ENCODE measurements at places on chromosomes 3 and 15.

DNA sequence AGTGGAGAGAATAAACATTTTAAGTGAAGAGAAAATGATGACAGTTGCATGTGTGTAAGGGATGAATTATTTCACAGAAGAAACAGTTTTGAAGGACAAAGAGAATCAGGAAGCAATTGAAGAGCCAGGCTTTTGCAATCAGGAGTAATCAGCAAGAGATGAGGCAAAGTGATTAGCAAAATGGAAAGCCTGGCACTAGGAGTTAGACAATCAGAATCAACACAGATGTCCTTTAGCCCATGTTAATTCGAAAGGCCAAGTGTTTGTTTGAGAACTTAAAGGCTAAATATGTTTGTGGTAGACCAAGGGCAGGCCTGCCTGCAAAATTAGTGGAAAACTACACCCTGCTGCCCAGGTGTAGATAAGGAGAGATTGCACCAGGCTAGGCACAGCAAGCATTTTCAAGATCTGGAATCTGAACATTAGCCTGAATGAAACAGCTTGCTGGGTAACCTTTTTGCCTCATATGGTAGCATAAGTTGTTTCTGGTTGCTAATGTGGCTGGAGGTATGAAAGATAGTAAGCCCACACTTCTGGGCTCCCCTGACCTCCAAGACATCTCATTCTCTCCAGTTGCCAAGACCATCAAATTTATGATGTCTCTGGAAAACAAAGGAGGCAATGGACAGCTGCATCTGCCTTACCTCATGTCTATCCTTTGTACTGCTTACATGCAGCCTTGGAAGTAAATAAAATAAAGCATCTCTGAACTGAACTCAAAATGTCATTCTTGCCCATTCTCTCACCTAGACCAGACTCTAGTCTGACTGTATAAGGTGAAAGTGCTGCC lies 22.0 kb upstream of the LEKR1 start:
- DNase-seq, result peak; percentile 16

DNA sequence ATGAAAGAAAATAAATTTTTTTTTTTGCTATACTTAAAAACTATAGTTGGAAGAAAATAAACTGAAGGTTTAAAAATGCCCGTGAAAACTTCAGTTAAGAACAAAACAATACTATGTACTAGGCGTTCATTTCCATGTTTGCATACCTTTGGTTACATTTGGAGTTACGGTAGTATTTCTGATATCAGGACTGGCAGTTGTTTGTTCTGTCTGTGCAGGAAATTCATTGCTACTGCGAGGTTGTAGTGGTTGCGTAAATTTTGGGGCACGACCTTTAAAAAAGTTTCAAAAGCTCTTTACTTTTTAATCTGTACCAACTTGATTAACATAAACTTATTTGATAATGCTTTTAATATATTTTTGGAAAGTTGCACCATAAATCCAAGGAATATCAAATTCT lies 47.9 kb downstream of the ST3GAL6 start:
- no peak for DNase-seq

- no peak for DNase-seq
These were observed 45.8 kb upstream of the PPP4R2 start for GRCh38 chr3:72950801-72951200.

DNA sequence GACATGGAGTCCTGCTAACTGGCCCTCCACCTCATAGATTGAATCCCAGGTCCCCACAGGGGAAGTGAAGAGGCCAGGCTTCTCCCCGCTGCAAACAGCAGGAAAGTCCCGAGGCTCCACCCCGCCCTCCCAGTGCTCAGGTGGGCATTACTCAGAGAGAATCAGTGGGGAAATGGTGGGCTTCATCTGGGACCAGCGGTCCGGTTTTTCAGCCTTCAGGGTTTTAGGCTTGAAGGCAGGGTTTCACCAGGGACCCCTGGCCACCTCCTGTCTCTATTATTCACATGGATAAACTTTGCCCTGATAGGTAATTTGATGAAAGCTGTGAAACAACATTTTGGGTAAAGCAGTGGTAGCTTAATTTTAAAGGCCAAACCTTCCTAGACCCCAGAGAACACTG lies 31.3 kb downstream of the MKRN3 start:
- DNase-seq, result no peak

GRCh38 chr3:142216321-142216720 lies 9.1 kb downstream of the GK5 start:
- no peak for DNase-seq

GRCh38 chr15:94970802-94971201 lies 739.4 kb downstream of the MCTP2 start:
- DNase-seq, result no peak

DNA sequence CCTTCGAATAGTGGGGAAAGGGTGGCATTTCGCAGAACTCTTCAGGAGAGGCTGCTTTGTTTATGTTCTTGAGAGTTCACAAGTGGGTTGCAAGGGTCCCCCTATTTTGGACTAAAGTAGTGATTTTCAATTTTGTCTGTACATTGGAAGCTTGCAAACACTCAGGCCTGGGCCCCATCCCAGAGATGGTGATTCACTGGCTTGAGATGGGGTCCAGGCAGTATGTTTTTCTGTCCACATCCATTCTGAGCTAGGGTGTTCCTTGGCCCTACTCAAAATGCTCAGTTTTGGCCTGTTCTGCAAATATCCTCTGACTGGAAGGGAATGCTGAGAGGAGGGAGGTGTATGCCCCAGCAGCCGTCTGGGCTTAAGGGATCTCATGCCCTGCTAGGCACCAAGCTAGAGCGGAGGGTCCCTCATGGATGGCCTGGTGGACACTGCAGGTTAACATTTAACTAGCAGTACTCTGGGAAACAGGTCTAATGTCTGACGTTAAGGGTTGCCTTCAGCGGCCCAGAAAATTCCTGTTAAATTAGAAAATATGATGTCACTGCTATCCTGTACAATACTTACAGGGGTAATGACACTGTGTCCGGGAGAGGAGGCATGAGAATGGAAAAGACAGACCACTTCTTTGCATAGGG lies 181.4 kb downstream of the OPA1 start:
- no peak for DNase-seq

- peak; percentile 37 for DNase-seq
These were observed 67.9 kb downstream of the CNTN4 start for GRCh38 chr3:2166552-2166951.

- no peak for DNase-seq
These were observed 55.1 kb downstream of the RBMS3 start for GRCh38 chr3:29335943-29336342.

DNA sequence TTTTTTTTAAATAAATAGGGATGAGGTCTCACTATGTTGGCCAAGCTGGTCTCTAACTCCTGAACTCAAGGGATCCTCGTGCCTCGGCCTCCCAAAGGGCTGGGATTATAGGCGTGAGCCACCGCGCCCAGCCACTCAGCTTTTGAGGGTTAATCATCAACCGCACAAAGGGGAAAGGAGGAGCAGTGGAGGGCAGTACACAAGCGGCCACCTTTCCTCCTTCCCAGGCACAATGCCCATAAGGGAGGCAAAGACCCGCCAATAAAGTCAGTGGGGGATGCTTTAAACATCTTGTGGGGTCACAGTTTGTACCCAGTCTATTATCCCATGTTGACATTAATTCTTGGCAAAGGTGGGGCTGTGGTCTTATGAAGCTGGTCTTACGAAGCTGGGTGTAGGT lies 32.4 kb downstream of the EHD4 start:
- DNase-seq, result no peak

- no peak for DNase-seq
These were observed 21.5 kb downstream of the BCHE start for GRCh38 chr3:165815682-165816081.

DNA sequence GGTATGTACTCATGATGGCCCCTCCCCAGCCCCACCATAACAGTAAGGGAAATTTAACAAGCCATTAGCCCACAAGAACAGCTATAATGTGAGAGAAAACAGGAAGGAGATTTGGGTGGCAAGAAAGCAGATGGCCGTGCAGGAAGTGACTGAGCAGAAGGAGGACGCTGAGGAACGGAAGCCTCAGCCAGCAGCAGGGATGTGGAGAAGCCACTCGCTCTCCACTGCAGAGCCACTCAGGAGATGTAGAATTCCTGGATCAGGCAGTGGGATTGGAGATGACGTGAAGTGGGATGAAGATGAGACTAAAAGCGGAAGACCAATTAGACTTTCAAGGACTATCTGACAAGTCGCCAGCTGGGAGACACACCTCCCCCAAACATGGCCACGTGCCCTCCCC lies 31.2 kb downstream of the PRR23E start:
- DNase-seq, result peak; percentile 70

- DNase-seq, result peak; percentile 24
These were observed 103.2 kb upstream of the TJP1 start for GRCh38 chr15:29925227-29926082.

DNA sequence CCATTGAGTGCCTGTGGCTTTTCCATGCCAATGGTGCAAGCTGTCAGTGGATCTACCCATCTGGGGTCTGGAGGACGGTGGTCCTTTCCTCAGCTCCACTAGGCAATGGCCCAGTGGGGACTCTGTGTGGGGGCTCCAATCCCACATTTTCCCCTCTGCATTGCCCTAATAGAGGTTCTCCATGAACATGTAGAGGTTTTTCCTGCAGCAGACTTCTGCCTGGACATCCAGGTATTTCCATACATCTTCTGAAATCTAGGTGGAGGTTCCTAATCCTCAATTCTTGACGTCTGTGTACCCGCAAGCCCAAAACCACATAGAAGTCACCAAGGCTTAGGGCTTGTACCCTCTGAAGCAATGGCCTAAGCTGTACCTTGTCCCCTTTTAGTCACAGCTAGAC lies 703.1 kb downstream of the MCTP2 start:
- no peak for DNase-seq

- DNase-seq, result peak; percentile 97
These were observed 9.5 kb downstream of the CHSY1 start for GRCh38 chr15:101242160-101242998.

GRCh38 chr15:63221346-63221745 lies 31.9 kb downstream of the RAB8B start:
- DNase-seq, result no peak

DNA sequence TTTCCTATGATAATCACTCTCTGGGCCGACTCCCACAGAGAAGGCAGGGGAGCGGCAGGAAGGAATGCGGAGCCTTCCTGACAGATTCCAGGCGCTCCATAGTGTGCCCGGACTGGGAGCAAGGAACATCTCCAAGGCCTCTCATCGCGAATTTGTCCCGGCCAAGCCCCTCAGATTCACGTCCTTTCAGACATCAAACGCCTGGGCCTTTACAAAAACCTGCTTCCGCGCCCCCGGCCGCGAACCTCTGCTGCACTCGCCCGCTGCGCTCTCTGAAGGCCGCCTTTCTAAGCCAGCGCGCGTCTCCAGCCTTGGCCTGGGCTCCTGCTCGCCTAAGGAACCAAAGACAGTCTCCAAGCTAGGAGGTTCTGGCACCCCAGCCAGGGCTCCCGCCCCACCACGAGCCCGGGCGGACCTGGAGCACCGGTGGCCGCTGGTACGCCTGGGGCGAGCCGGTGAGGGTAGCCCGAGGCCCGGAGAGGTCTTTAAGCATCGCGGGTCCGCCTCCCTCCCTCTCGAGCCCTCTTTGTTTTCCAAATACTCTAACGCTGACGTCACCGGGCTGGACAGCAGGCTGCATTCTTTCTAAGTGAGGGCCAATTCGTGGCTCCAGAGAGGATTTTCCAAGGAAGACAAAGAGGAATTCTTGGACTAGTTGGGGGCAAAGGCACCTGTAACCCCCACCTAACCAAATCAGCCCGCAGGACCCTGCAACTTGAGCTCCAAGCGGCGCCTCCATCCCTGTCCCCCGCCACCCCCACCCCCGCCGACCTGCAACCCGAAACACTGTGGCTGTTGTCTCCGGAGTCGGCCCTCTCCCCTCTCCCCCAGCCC lies 759 bp downstream of the AMOTL2 start:
- no peak for DNase-seq

DNA sequence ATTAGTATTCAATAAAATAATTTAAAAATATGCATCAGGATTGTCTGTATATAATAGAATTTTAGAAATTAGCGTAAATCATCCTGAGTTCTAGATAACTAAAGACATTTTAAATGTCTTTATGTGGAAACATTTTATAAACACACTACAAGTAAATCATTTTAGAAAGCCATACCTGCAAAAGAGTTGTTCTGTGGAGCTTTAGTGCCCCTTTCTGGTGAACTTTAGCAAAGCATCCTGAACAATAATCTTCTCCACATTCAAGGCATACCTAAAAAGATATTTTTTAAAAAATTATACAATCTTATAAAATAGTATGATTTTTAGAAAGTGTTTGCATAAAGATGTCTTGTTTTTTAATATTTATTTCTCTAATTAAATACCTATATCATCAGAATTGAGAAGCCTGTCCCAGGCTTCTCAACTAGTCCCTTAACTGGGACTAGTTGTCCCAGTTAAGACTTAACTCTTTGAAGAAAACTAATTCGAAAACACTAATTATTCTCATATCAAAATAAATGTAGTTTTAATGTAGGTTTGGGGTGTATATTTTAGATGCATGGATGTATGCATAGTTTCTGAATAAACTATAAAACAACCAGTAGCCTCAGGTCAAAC lies 29.7 kb downstream of the ZBBX start:
- peak; percentile 29 for DNase-seq

DNA sequence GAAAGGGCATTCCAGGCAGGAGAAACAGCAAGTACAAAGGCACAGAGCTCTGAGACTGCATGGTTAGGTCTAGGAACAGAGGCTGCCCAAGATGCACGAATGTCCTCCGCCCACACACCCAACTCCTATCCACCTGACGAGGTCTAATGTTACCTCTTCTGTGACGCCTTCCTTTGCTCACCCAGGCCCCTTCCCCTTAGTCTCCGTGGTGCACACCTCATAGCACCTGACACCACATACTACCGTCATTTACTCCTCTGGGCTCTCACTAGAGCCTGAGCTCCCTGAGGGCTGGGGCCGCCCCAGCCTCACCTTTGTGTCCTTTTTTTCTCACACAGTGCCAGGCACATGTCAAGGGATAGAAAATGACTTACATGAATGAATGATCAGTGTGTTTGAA lies 31.0 kb upstream of the RASGRF1 start:
- no peak for DNase-seq

DNA sequence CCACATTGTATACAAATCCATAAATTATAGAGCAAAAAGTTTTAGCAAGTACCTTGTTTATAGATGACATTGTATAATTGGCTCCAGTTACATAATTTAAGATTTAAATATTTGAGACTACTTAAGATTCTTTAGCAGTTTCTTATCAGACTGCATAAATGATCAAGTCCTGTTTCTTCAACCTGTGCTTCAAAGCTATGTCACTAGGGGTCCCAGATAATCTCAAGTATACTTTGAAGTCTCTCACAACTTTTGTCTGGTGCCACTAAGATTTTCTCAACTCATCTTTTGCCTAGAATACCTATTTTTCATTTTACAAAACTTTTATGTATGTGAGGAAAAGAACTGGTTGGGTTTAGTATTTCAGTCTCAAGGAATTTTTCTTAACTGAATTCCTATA lies 205.5 kb downstream of the STAG1 start:
- no peak for DNase-seq

- no peak for DNase-seq
These were observed 28.3 kb downstream of the IGF2BP2 start for GRCh38 chr3:185796431-185797107.

All from MV-4-11 (cell line).